ENCODE measurements at places on chromosomes 12 and 14.

GRCh38 chr14:42228611-42229010, 621.9 kb downstream of the LRFN5 start:
- DNase-seq = no peak

DNA sequence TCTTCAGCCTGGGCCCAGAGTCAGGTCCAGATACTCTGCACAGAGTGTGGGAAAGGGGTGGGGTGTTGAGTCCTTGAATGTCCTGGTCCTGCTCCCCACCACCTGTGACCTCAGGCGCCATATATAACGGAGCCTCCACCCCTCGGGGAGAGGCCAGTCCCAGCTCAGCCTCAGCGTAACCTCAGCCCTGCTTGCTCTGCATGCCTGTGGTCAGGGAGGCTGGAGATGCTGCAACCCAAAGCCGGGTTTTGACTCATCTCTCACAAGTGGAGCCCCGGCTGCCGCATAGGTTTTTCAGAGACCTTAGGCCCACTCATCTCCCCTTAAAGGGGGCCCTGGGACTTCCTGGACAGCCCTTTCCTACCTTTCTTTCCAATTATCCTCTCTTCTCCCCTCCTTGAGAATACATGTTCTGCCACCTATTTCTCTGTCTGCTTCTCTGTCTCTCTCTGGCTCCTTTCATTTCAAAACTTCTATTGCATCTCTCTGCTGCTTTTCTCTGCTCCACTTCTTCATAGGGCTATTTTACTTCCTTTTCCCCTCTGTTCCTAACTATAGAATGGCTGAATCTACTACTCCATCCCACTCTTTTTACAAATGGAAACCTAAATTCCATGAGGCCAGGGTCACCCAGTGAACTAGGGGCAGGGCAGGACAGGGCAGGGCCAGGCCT, 1.2 kb downstream of the ITGB7 start:
- no peak for DNase-seq

DNA sequence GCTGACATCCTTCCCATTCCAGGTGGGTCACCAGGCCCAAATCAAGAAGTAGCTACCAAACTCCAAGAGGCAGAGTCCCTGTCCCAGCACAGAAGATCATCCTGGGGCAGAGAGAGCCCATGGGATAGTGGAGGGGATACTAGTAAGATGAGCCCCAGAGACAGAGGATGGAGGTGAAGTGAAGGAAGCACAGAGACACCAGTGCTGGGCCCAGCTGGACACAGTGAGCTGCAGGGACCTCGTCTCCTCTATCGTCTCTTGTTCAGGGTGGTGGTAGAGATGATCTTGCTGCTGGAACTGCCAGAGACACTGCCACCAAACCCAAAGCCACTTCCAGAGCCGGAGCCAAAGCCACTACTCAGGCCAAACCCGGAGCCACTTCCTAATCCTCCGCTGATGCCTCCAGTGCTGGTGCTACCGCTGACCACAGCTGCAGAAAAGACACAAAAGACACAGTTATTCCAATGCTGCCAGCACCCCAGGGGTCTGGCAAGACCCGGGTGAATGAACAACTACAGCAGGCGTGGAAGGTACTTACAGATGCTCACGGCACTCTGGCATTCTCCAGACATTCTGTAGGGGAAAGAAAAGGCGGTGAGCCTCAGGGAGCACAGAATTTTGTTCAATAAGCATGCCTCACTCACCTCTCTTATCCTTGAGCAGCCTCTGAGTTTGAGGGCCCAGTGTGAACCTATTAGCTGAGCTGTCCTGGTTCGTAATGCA, 6.9 kb downstream of the KRT4 start:
- DNase-seq = no peak

- DNase-seq = no peak
Observed at GRCh38 chr12:52918784-52919183, 13.9 kb upstream of the KRT8 start.

GRCh38 chr12:119678459-119678858, 10.5 kb downstream of the PRKAB1 start:
- no peak for DNase-seq

GRCh38 chr12:130981074-130981742, 27.5 kb downstream of the ADGRD1 start:
- DNase-seq = no peak

DNA sequence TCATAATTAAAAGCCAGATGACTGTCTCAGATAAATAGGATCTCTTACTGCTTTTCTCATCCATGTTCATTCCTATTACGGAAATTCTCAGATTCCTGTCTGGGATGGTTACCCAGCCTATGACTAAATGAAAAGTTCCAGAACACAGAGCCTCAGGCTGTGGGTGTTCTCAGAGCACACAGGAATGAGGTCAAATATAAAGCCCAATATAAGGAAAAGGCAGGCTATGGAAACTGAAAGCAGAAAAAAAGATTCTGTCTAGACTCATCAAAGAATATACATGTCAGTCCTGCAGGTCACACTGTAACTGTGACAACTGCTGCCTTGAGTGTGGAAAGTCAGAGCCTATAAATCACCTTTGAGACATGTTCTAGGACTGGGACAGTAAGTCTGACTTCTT, 64.3 kb downstream of the DCAF5 start:
- no peak for DNase-seq

GRCh38 chr14:69652942-69653684, 41.7 kb downstream of the SUSD6 start:
- no peak for DNase-seq

GRCh38 chr12:9831720-9832119, 4.4 kb downstream of the KLRF1 start:
- no peak for DNase-seq

DNA sequence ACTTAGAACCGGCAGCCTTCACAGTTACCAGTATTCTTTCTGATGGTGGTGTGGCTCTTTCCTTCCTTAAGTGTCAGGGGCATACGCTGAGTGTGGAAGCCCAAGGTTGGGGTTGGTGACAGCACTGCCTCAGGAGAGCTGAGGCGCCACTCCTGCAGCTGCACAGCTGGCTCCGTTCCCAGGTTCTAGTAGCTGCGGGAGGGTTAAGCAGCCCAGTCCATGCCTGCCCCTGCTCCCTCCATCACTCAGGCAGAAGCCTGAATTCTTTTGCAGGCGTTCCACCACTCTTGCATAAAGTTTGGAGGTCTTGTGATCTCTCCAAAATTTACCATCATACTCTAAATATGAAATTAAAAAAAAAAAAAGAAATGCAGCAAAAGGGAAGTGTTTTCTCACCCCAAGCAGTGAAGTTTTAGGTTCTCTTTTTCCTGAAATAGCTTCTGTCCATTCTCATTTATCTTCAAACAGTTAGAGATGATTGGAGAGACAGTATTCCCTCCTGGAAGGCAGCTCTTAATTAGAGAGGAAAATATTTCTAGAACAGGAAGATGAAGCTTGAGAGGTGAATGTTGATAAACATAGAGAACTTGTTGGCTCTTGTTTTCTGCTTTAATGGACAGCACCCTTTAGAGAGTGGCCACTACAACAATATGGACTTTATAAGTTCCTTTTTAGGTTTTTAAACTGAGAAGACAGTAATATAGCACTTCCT, 136.1 kb downstream of the FGD4 start:
- no peak for DNase-seq

DNA sequence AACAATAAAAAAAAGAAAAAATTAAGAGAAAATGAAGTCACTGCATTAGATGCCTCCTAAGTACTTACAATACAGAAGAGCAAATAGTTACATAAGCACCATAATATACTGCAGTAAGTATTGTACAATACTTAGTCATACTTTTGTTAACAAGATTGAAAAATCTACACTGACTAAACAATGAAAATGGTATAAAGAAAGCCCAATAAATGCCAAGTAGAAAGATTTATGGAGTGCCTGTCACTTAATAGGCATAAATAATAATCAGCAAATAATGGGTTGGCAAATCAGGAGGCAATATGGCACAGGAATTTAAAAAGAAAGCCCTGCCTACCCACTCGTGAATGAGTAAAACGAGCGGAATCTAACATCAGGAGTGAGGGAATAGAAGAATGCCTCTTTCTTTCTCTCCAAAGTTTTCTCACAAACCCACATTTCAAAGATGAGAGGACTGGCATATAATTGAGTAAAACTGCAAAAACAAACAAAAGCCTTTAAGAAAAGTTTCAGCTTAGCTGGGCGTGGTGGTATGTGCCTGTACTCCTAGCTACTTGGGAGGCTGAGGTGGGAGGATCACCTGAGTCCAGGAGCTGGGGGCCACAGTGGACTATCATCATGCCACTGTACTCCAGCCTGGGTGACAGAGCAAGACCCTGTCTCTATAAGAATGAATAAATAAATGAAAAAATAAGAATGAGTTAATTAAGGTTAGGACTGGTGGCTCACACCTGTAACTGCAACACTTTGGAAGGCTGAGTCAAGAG, 36.1 kb downstream of the CRY1 start:
- no peak for DNase-seq

- DNase-seq = no peak
Observed at GRCh38 chr12:90216020-90216552, 507.4 kb upstream of the ATP2B1 start.

GRCh38 chr14:82341261-82341810, 807.7 kb upstream of the SEL1L start:
- no peak for DNase-seq

DNA sequence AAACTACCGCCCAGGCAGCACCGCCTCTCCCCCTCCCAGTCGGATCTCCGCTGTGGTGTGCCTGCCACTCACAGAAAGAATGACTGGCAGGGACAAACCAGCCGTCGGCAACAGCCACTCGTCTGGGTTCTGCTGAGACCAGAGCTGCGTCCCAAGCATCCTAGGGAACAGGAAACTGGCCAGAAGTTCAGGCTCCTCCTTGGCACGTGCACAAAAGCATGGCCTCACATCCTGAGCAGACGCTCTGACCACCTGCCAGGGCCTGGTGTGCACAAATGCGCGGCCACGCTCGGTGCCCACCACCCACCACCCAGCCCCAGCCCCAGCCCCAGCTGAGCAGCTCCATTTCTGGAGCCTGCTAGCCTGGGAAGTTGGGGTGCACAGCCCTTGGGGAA, 214.8 kb downstream of the DPF3 start:
- DNase-seq = no peak

DNA sequence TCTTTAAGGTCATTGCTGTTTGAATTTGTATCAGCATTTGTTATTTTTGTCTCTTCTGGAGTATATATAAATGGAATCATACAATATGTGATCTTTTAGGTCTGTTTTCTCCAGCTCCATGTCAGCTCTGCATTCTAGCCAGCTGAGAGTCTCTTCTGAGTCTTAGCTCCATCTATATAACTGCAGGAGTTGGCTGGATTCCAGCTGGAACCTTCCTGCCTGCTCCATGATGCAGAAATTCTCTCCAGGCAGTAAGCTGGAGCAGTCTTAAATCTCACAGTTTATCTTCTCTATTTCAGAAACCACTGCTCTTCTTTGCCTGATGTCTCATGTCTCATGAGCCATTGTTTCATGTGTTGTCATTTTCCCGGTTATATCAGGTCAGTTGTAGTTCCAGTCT, 827.6 kb downstream of the NRXN3 start:
- peak; percentile 24 for DNase-seq

- DNase-seq = no peak
Observed at GRCh38 chr12:6569312-6569711, 1.2 kb upstream of the NOP2 start.

DNA sequence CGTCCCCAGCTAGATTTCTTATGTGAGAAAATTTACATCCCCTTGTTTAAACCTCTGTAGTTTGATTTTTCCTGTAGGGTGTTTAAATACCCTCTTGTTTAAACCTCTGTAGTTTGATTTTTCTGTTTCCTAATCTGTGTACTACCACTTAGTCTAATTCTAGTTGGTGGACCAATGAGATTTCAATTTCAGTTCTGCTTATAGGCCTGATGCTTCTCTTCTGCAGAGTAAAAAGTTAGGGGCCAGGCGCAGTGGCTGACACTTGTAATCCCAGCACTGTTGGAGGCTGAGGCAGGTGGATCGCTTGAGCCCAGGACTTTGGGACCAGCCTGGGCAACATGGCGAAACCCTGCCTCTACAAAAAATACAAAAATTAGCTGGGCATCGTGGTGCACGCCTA, 11.5 kb downstream of the UBC start:
- no peak for DNase-seq

DNA sequence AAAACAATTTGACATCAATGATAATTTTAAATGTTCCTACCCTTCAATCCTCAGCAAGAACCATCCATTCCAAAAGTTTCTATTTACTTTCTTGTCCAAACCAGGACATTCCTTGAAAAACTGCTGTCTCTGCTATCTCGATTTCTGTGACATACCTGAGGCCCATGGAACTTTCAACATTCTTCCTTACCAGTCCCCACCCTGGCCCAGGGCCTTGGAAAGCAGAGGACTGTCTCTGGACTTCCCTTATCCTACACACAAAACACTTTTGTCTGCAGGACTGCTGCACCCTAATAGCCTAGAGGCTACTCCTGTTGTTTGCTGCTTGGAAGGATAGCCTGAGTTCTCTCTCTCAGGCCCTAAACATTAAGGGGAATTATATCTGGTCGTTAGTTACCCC, 151.8 kb upstream of the DHRS4 start:
- DNase-seq = no peak

GRCh38 chr12:71639341-71639760, 24.3 kb downstream of the ZFC3H1 start:
- DNase-seq = no peak

DNA sequence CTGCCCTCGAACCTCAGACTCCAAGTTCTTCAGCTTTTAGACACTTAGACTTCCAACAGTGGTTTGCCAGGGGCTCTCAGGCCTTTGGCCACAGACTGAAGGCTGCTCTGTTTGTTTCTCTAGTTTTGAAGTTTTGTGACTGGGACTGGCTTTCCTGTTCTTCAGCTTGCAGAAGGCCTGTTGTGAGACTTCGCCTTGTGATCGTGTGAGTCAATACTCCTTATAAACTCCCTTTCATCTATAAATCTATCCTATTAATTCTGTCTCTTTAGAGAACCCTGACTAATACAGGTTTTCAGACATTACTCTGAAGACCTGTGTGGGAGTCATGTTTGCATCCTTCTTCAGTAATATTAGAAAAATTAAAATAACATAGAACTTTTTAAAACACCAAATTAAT, 289.1 kb downstream of the RMST start:
- DNase-seq = no peak

- peak; percentile 89 for DNase-seq
Observed at GRCh38 chr12:116455540-116456329, 103.4 kb upstream of the MAP1LC3B2 start.

GRCh38 chr12:67541625-67541991, 106.9 kb upstream of the DYRK2 start:
- no peak for DNase-seq

DNA sequence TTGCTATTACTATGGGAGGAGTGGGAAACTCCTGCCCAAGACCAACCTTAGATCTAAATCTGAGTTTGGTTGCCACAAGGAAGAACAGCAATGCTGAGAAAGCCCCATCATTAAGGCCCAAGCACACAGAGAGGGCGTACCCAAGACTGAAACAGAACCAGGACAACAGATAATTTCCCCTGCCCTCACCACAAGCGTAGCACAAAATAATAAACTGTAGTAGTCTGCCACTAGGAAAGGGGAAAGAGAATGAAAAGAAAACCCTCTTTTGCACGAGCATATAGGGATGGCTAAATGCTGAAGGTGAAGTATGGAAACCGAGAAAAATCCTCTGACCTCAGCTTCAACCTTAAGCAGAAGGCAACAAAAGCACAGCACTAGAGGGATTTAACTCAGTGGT, 76.5 kb upstream of the DHRS4 start:
- DNase-seq = no peak

GRCh38 chr12:118777504-118777903, 203.8 kb upstream of the SRRM4 start:
- no peak for DNase-seq

Data from fibroblast of skin of left quadriceps (primary cell).